NCI-H774 (cell line): ENCODE measurements at places on chromosomes 2 and 18.

- DNase-seq: no peak
Observed at GRCh38 chr18:41072946-41073345, 882.1 kb upstream of the PIK3C3 start.

GRCh38 chr2:70081221-70081620, 6.1 kb upstream of the PCBP1 start:
- DNase-seq: no peak

- no peak for DNase-seq
Observed at GRCh38 chr2:172734711-172735581, 699 bp upstream of the RAPGEF4 start.

DNA sequence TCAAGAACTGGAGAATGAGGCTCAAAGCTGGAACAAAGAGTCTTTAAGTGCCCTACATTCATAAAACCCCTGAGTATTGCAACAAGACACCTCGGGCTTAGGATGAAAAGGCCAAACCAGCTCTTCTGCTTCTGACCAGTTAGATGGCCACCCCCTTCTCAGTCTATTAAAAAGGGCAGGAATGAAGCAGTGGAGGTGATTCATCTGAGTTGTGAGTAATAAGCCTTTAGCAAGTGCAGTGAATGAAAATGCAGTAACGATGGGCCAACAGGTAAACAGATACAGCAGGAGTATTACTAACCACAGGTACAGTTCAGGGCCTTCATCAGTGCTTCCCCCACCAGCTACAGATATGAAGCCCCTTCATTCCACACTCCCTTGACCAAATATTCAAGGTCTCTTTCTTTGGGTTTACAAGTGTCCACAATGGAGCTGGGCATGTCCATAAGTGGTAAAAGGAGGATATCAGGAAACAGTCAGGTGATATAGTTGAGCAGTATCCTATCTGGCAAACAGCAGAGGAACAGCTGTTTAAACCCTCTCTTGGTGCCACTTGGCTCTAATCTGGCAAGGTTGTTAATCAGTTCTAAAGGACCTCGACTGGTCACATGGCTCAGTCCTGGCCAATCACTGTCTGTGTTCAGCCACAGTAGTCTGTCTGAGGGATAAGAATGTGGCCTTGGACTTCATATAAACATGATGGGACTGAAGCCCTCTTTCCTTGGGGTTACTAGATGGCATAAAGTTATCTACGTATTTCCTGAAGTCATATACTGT, 17.8 kb downstream of the SERPINB13 start:
- no peak for DNase-seq

- peak; percentile 78 for DNase-seq
Observed at GRCh38 chr2:96960153-96960961, 26.0 kb downstream of the FAM178B start.
